ENCODE measurements at places on chromosomes 6 and 20.

DNA sequence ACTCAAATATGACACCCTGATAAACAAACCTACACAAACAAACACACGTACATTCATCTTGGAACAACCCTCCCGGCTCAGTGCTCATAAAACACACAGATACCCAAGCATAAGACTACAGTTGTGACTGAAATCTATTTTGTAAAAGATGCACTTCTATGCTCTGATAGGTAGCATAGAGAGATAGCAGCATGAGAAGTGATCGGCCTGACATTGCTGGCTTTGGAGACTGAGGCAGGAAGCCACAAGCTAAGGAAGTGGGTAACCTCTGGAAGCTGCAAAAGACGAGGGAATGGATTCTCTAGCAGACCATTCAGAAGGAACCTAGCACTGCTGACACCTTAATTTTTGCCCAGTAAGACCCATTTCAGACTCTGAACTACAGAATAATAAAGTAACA, 1.6 kb upstream of the RNF39 start:
- DNase-seq: no peak

GRCh38 chr6:114084327-114084890, 113.5 kb upstream of the HDAC2 start:
- no peak for DNase-seq

DNA sequence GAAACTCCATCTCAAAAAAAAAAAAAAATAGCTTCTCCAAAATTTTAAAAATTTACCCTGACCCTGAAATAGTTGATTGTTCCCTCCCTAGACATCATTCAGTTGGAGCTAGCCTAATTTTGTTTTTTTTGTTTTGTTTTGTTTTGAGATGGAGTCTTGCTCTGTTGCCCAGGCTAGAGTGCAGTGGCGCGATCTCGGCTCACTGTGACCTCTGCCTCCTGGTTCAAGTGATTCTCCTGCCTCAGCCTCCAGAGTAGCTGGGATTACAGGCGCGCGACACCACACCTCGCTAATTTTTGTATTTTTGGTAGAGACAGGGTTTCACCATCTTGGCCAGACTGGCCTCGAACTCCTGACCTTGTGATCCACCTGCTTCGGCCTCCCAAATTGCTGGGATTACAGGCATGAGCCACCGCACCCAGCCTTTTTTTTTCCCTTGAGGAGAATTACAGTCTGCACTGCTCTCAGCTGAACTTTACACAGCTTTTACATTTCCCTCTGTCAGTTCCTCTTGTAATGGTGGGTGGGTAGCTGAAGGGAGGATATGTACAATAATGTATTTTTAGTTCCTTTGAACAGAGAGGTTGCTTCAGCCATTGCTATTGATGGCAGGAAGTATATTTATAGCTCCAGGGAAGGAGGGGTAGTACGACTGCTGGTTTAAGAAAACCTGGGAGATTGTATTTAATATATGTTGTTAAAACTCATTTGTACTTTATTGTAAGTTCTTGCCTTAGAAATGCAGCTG, 27.7 kb downstream of the PTPRA start:
- no peak for DNase-seq

DNA sequence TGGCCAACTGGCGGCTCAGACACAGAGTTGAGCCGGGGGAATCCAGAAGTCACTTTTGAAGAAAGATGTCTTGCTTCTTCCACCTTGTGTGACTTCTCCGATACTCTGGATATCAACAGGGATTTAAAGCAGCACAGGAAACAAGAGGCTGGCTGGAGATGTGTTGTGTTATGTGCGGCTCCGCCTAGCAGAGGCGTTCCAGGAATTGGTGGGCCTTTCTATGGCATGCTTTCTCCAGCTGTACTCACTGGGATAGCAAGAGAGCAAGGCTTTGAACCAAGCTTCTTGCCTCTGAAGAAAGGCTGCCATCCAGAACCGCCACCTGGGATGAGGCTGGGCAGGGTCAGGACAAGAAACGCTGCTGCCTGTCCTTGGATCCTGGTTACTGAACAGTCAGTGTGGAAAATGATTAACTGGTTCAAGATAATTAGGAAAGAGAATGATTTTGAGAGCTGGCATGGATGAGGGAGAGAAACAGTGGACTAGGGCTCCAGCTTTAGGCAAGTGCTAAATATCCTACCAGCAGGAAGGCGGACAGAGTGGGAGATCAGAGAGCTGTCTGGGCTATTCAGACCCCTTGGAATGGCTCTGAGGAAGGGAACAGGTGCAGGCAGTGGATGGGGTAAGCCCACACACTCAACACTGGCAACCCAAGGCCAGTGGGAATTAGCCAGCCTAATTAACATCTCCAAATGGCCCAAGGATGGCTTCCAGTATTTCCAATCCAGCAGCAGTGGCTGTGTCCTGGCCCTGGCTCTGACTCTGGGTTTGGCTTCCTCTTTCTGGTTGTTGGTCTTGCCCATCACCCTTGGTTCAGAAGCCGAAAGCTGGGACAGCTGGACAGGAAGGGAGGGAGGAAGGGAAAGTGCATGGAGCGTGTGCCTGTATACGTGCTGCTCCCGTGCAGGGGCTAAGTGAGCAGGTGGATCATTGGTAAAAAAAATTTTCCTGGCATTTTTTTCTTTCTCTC, 31.9 kb downstream of the INSM1 start:
- DNase-seq: no peak

DNA sequence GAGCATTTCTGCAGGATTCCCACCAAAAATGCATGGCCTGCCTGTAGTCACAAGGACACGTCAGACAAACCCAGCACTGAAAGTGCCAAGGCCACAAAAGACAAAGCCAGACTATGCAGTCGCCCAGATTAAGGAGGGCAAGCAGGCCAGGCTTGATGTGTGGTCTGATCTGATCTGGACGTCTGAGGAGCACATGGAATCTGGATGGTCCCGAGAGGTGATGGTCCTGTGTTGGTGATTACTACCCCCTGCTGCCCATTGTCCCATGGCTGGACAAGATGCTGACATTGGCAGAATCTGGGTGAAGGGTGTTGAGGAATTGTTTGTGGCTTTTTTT, 17.1 kb downstream of the NPEPL1 start:
- no peak for DNase-seq

GRCh38 chr6:37826993-37827392, 7.5 kb downstream of the ZFAND3 start:
- DNase-seq: no peak

- no peak for DNase-seq
Measured at GRCh38 chr6:17580518-17581048, 19.5 kb upstream of the FAM8A1 start.

DNA sequence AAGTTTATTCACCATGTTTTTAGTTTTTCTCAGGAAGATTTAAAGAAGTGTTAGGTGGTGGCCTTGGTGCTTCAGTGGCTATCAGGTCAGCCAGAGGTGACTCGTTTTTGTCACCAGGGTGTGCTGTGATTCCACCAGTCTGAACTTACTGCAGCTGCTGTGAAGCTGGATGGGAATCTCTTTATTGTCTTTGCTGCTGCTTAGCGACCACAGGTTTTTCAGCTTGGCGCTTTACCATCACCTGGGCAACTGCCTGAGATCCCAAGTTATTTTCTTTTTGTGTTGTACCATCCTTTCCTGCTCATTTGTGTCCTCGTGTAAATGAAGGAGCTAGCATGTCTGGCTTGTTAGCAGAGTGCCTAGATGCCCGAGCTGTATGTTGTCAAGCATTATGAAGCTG, 146.9 kb downstream of the MACROD2 start:
- DNase-seq: peak; percentile 21

DNA sequence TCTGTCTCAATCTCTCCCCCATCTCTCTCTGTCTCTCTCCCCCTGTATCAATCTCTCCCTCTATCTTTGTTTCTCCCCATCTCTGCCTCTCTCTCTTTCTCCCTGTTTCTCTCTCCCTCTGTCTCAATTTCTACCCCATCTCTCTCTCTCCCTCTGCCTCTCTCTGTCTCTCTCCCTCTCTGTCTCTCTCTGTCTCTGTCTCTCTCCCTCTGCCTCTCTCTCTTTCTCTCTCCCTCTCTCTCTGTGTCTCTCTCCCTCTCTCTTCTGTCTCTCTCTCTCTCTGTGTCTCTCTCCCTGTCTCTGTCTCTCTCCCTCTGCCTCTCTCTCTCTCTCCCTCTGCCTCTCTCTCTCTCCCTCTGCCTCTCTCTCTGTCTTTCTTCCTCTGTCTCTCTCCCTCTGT, 62.6 kb downstream of the DACT2 start:
- DNase-seq: no peak

DNA sequence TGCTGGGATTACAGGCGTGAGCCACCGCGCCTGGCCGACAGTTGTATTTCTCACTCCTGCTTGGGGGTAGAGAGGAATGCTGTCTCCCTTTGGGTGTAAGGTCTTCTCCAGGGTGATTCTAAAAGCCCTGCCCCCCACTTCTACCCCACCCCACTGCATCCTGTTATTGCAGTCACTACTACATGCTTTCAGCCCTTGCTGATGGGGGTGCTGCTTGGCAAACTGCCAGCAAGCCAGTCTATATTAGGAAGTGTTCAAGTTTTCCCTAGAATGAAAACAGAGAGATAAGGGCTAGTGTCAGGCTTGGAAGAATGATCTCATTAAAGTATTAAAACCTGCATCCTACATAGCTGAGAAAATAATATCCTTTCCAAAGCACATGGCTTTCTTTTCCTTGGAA, 31.3 kb downstream of the TTI1 start:
- no peak for DNase-seq

DNA sequence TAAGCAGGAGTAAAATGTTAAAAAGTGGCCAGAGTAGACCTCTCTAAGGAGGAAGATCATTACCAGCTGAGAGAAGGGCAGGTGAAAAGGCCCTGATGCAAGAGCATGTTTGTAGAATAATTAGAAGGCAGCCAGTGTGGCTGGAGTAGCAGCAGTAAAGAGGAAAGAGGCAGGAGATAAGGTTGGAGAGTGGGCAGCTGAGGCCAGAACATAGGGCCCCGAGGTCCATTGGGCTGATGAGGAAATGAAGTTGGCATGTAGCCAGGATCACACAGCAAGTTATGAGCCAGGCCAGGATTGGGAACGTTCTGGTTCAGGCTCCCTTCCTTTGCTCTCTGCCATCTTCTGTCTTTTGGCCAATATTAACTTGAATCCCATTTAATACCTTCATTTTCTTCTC, 51.6 kb downstream of the RALY start:
- DNase-seq: no peak

- no peak for DNase-seq
Measured at GRCh38 chr6:170279426-170279825, 11.5 kb downstream of the DLL1 start.

DNA sequence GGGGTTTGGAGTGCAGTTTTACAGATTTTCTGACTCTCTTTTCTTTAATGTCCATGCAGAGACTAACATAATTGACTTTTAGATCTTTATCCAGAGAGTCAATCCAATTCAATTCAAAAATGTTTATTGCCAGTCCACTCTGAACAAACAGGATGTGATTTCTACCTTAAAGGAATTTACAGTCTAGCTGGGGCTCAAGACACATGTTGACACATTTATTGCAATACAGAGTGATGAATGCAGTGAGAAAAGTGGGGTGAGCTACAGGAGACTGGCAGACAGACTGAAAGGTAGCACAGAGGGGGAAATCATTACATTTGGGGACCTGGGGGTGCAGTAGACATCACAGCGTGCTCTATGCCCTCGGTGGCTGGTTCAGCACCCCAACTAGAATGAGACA, 193.9 kb downstream of the SLC24A3 start:
- no peak for DNase-seq

- no peak for DNase-seq
Measured at GRCh38 chr6:164087211-164087610, 672.7 kb downstream of the QKI start.

DNA sequence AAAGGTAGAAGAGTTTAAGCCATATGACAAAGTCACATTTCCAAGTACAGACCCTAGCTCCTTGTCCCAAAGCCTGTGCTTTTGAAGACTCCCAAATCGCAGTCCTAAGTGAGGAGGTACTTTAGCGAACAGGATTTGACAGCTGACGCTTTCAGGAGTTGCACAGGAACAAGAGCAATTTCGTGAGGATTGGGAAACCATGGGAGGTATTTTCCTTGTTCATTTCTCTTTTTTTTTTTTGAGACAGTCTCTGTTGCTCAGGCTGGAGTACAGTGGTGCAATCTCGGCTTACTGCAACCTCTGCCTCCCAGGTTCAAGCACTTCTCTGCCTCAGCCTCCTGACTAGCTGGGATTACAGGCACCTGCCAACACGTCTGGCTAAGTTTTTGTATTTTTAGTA, 150.6 kb downstream of the MTHFD1L start:
- no peak for DNase-seq

DNA sequence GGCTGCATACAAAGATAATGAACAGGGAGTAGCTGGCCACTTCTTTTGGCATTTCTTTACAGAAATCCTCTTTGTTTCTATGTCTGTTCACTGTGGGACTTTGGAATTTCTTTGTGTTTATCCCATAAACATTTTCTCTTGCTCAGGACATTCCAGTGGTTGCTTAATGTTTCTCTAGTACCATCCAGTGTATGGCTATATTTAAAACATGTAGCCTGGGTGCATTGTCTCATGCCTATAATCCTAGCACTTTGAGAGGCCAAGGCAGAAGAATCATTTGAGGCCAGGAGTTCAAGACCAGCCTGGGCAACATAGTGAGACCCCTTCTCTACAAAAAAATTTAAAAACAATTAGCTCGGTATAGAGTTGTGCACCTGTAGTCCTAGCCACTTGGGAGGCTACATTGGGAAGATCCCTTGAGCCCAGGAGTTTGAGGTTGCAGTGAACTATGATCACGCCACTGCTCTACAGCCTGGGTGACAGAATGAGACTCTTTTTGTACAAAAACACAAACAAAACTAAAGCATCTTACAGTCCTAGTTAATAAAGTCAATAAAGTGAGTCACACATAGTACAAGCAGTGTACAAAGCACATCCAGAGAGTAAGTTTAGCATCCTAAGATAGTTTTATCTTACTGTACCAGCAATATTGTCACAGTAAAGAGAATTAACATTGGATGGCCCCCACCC, 63.3 kb downstream of the ZFAND3 start:
- no peak for DNase-seq

- no peak for DNase-seq
Measured at GRCh38 chr6:124999105-124999764, 37.0 kb downstream of the RNF217 start.

GRCh38 chr6:90338409-90338808, 41.8 kb upstream of the BACH2 start:
- DNase-seq: no peak

DNA sequence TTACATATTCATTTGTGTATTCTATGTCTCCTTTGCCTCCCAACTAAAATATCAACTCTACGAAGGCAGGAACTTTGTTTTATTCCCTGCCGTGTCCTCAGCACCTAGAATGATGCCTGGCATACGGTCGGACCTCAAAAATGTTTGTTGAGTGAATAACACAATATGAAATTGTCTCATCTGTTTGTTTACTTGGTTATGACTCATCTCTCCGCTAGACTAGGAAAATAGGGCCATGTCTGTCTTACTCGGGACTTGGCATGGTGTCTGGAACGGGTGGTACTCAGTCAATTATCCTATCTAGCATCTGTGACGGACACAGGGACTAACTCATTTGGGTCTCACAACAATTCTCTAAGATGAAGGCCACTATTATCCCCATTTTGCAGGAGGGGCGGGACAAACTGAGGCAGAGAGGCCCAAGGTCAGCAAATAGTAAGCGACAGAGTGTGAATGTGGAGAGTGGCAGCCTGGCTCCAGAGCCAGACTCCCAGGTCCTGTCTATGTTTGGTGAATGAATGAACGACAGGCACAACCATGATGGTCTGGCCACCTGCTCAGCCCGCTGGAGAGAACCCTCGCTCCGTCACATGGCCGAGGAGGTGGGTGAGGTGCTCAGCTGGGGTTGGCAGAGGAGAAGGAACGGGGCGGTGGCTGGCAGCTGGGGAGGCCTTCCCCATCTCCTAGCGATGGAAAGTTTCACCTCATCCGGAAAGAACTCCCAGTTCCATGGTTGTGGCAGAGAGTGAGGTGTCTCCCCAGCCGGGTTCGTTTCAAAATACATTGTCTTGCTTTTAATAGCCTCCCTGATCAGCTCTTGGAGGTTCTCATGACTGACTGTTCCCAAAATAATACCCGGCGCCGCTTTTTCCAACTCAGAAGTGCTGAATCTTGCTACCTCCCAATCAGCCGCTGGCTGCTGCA, 27.6 kb upstream of the NFATC2 start:
- no peak for DNase-seq

Measured in HFF-Myc (cell line).